ENCODE measurements at places on chromosomes 12 and 14.

DNA sequence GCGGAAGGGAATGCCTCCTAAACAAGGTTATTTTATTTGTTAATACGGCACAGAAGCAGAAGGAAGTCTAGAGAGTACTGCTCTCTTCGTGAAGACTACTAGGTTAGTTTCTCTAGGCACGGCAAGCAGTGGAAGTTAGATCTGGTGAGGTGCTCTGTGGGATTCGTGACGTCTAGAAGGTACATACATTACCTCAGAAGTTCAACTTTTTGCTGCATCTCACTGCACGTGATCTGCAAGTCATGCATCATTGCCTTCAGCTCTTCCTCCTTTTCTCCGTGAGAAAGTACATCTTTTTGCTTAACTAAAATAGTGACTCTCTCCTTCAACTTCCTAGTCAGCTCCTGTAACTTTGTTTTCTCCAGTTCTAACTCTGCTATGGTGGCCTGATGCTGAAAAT, 74.7 kb downstream of the NIN start:
- no peak for DNase-seq
- H3K27ac ChIP-seq, result no peak overlapping the region
- no peak overlapping the region for H3K4me3 ChIP-seq
- H3K36me3 ChIP-seq, result peaks cover 82% of the 10 kb centered on the region

DNA sequence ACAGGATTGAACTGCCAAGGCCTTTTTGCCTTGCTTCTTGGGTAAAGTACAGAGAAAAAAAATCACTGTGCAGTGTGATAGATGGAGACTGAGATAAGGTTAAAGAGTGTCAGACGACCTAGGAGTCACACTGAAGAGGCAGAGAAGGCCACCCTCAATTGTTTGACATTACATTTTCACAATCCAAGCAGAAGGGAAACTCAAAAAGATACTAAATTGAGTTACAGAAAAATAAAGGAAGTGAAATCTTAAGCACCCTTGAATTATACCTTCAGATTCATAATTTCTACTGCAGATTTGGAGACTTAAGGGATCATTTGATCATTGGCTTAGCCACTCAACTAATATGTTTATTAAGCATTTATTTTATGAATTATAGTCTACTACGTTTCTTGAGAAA, 97.1 kb downstream of the MYF5 start:
- H3K27ac ChIP-seq, result no peak overlapping the region
- H3K4me1 ChIP-seq, result no peaks in the 10 kb centered on the region
- no peaks in the 10 kb centered on the region for H3K36me3 ChIP-seq
- H3K27me3 ChIP-seq, result no peaks in the 10 kb centered on the region
- DNase-seq, result no peak
- no peak overlapping the region for H3K4me3 ChIP-seq

DNA sequence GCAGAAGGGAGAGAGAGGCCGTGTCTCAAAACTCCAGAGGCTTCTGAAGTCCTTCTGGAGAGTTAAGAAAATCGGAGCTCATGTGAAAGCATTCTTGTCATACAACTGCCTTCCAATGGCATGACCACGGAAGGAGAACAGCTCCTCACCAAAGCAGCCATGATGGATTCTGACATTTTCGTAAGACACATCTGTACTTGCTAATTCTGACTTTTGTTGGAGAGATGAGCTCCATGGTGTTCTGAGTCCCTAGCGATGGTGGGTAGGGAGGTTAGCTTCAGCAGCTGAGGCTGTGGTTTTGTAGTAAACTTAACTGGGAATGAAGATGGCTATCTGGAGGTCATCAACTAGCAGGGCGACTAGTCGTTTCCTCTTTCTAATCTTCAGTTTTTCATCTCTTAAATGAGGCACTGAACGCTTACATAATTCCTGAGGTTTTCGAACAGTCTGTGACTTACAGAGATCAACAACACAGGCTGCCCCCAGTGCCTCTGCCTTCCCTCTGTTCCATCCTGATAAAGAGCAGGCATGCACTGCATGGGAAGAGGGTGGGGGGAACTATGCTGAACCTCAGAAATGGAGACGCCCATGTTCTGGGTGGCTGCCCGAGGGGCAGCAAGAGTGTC, 28.6 kb upstream of the DICER1 start:
- H3K36me3 ChIP-seq, result no peaks in the 10 kb centered on the region
- DNase-seq, result no peak
- H3K27ac ChIP-seq, result no peak overlapping the region
- H3K27me3 ChIP-seq, result no peaks in the 10 kb centered on the region

- H3K27ac ChIP-seq, result no peak overlapping the region
- peaks cover 22% of the 10 kb centered on the region for H3K36me3 ChIP-seq
- peaks cover 12% of the 10 kb centered on the region for H3K4me1 ChIP-seq
- no peak for DNase-seq
Observed at GRCh38 chr14:23024612-23025075, 10.1 kb downstream of the PSMB5 start.

DNA sequence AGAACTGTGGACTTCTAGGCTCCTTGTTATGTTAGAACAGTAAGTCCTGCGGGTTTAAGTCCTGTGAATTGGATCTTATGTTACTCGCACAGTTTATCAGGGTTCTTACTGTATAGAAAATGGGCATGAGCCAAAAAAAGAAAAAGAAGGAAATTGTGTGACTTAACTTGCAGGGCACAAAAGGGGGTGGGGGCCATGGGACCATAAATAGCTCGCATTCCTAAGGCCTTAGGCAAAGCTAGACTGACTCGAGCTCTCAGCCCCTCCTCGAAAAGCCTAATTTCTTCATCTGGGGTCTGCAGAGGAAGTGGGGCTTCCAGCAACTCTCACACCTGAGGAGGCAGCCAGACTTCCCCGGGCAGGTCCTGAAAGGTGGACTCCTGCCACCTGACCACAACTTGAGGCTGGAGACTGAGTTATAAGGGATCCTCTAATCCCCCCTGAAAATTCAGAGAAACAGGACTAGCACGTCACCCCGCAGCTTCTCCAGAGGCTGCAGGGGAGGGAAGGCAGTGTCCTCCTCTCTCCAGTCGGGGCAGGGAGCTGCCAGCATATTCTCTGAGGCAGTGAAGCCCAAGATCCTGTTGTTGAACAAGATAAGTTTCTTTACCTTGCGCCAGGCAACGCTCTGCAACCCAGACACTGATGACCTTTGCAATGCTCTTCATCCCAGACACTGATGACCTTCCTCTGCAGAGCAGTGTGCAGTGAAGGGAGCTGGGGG, 280.5 kb downstream of the PCNX1 start:
- H3K36me3 ChIP-seq, result no peaks in the 10 kb centered on the region
- peaks cover 9% of the 10 kb centered on the region for H3K4me1 ChIP-seq
- no peak for DNase-seq
- H3K27ac ChIP-seq, result no peak overlapping the region

DNA sequence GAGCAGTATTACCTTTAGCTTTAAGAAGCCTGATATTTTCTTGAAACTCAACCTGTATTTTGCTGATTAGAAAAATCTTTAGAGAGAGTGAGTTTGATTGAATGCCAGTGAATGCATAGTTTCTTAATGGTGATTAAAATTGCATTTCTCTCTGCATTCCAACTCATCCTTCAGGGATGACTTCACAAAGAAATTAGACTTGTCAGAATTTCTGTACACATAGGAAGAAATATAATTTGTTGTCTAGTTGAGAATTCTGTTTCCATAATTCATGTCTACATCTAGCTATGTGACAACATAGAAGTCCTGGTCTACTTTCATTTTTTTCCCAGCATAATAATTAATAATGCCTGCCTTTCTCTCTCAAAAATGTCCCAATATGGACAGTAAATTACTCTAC, 136.6 kb downstream of the OTOGL start:
- H3K4me3 ChIP-seq, result no peak overlapping the region
- H3K27me3 ChIP-seq, result no peaks in the 10 kb centered on the region
- H3K27ac ChIP-seq, result no peak overlapping the region
- H3K36me3 ChIP-seq, result no peaks in the 10 kb centered on the region
- H3K4me1 ChIP-seq, result no peaks in the 10 kb centered on the region

DNA sequence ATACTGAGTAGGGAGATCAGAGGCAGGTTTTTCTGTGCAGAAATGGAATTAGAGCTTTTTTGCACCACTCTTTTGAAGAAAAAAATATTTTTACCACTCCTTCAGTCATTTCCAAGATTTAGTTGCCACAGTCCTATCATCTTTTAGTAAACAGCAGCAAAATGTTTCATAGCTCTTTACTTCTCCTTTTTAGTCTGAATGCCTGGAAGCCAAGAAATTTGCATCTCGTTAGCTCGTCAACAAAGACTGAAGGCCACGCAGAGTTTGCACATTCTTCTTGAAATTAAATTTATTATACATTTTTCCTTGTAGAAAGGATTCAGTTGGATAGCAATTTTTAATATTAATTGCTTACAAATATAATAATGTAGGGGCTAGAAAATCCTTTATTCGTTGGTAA, 544.5 kb upstream of the ATP2B1 start:
- H3K36me3 ChIP-seq, result no peaks in the 10 kb centered on the region
- H3K4me1 ChIP-seq, result 0 out of 2 replicates have a peak, but pooled peaks cover 10% of the 10 kb centered on the region
- peak overlapping the region; percentile 53 for H3K27ac ChIP-seq
- no peak overlapping the region for H3K4me3 ChIP-seq
- no peak for DNase-seq

- H3K4me1 ChIP-seq, result peaks cover 4% of the 10 kb centered on the region
- H3K36me3 ChIP-seq, result peaks cover 9% of the 10 kb centered on the region
- no peaks in the 10 kb centered on the region for H3K27me3 ChIP-seq
Observed at GRCh38 chr12:57553343-57554202, 3.7 kb downstream of the KIF5A start.

DNA sequence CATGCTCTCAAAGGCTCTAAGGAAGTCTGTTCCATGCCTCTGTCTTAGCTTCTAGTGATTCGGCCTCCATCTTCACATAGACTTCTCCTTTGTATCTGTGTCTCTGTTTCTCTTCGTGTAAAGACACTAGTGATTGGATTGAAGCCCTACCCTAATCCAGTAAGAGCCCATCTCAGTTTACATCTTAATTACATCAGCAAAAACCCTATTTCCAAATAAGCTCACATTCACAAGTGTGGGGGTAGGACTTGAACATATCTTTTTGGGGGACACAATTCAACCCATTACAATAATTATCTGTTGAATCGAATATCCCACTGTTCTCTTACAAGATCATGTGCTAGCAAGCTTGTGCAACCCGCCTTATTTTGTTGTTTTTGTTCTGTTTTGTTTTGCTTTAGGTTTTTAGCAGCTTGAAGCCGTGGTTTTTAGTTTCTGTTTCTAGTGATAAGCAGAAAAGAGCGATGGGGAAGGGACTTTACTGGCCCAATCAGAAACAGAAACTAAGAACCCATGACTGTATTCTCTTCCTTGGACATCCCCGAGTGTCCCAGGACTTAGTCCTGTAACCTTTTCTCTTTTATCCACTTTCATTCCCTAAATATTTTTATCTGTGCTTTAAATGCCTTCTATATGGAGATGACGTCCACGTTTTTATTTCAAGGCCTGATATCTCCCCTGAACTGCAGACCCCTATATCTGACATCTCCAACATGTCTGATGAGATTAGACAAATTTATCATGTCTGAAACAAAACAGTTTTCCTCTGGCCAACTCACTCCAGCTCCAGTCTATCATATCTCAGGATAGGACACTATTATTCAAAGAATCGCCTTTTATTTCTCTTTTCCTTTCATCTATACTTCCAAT, 353.0 kb downstream of the CCDC91 start:
- H3K36me3 ChIP-seq, result no peaks in the 10 kb centered on the region
- no peaks in the 10 kb centered on the region for H3K27me3 ChIP-seq
- H3K4me3 ChIP-seq, result no peak overlapping the region
- H3K27ac ChIP-seq, result no peak overlapping the region

DNA sequence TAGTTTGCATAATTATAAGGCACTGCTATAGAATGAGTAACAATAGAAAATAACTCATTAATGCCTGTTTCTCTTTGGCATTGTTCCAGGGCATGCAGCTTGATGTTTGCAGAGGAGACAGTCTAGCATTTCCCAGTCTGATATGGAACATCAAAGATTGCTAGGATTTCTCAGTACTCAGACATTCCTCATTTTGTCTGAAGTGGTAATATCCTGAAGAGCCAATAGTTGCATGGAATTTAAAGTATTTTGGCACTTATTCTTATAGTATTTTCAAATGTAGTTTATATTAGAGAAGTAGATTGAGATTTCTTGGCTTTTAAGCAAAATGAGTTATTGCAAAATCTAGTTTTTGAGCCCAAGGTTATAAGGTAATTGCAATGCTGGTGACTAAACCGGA, 337.3 kb upstream of the E2F7 start:
- 0 out of 2 replicates have a peak, but pooled peaks cover 10% of the 10 kb centered on the region for H3K4me1 ChIP-seq
- H3K36me3 ChIP-seq, result no peaks in the 10 kb centered on the region
- H3K27me3 ChIP-seq, result no peaks in the 10 kb centered on the region
- no peak overlapping the region for H3K4me3 ChIP-seq
- no peak for DNase-seq
- H3K27ac ChIP-seq, result no peak overlapping the region

DNA sequence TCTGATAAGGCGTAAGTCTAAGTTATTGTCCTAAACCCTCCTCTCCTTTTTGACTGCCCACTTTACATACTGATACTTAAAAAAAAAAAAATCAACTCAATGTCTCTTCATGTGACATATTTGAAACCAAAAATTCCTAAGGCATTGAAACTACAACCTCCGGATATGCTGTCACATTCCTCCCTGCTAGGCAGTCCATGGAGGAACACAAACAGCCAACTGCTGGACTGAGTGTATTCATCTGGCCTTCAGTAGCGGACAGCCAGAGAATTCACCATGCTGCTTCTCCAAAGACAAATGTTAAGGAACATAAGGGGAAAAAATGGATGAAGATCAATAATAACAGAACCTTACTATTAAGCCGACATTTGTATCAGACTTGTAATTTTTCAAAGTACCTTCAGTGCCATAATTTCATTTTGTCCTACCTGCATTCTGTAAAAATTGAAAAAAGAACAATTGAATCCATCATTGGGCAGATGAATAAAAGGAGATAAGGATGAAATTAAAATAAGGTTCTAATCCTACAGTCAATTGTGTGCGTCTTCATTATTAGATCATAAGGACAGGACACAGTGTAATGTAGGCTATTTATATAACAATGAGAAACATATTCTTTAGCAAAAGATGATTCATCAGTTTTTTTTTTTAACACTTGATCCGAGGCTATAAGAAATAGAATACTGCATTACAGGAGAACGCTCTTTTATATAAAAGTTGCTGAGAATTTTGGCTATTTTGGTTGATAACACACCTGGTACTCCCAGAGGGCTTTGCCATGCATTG, 12.2 kb downstream of the RERG start:
- H3K27ac ChIP-seq, result peak overlapping the region; percentile 70
- H3K4me3 ChIP-seq, result no peak overlapping the region
- no peaks in the 10 kb centered on the region for H3K27me3 ChIP-seq
- no peaks in the 10 kb centered on the region for H3K36me3 ChIP-seq
- H3K4me1 ChIP-seq, result no peaks in the 10 kb centered on the region
- no peak for DNase-seq

GRCh38 chr12:4934407-4935035, 24.8 kb downstream of the KCNA1 start:
- no peak for DNase-seq
- H3K36me3 ChIP-seq, result no peaks in the 10 kb centered on the region
- no peak overlapping the region for H3K27ac ChIP-seq
- H3K4me3 ChIP-seq, result no peak overlapping the region
- H3K27me3 ChIP-seq, result peaks cover 64% of the 10 kb centered on the region

DNA sequence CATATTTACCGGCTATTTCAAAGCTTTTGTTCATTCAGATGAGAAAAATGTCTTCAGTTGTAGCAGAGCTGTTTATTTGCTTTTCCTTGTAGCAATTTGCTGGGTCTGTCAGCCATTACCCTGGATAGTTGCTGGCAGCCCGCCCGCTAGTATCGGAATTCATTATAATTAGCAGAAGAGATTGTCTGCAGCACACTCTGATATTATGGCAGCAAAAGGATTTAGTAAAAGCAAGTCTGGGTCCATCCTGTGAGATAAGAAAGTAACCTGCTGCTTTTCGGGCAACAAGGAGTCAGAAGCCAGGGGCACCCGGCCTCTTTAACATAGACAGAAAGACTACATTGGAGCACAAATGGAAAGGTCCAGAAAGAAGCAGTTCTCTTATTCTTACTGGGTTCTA, 6.1 kb upstream of the SLC35E3 start:
- peaks cover 45% of the 10 kb centered on the region for H3K36me3 ChIP-seq
- peak overlapping the region; percentile 77 for H3K27ac ChIP-seq
- H3K4me3 ChIP-seq, result no peak overlapping the region
- H3K27me3 ChIP-seq, result no peaks in the 10 kb centered on the region
